ENCODE measurements at places on chromosomes 5 and 9. TPM values are rescaled to one million over a fixed set of nuclear protein-coding genes. Genes with fewer than 3 reads are reported as not detected.

PANK3 gene
- 28.1 TPM for total RNA-seq

GRIA1 gene
- 1.5 TPM for total RNA-seq

DNA sequence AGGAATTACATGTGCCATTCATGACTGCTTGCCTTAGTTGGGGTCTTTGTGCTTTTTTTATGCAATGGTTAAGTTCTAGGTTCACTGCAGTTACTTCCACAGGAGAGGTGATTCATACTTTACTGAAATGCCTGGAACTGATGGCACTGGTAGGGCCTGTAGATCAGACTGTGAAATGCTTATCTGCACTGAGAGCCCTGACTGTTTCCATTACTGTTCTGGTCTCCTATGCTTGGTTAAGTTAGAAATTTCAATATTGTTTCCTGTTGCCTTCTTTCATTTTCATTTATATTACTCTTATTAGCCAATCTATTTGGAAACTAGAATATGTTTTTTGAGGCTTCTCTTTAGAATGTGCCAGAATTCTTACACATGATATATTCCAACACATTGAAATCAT lies 484.1 kb upstream of the SEMA6A start:
- H3K27me3 ChIP-seq: no peaks in the 10 kb centered on the region
- no peaks in the 10 kb centered on the region for H3K4me1 ChIP-seq
- no peak for DNase-seq
- no peak overlapping the region for H3K4me3 ChIP-seq
- no peaks in the 10 kb centered on the region for H3K36me3 ChIP-seq

GRCh38 chr5:114789773-114790402 lies 379.8 kb downstream of the TRIM36 start:
- H3K27ac ChIP-seq: no peak overlapping the region
- no peaks in the 10 kb centered on the region for H3K27me3 ChIP-seq
- DNase-seq: no peak
- H3K36me3 ChIP-seq: no peaks in the 10 kb centered on the region
- H3K4me1 ChIP-seq: no peaks in the 10 kb centered on the region

GRCh38 chr9:135247227-135247930 lies 159.9 kb downstream of the OLFM1 start:
- no peak for DNase-seq
- no peak overlapping the region for H3K4me3 ChIP-seq
- peaks cover 10% of the 10 kb centered on the region for H3K27me3 ChIP-seq
- H3K36me3 ChIP-seq: no peaks in the 10 kb centered on the region
- no peak overlapping the region for H3K27ac ChIP-seq

- no peaks in the 10 kb centered on the region for H3K27me3 ChIP-seq
- no peak for DNase-seq
- peaks cover 89% of the 10 kb centered on the region for H3K36me3 ChIP-seq
- H3K4me3 ChIP-seq: no peak overlapping the region
- no peaks in the 10 kb centered on the region for H3K4me1 ChIP-seq
These were observed 28.8 kb downstream of the TCERG1 start for GRCh38 chr5:146475906-146476305.

DNA sequence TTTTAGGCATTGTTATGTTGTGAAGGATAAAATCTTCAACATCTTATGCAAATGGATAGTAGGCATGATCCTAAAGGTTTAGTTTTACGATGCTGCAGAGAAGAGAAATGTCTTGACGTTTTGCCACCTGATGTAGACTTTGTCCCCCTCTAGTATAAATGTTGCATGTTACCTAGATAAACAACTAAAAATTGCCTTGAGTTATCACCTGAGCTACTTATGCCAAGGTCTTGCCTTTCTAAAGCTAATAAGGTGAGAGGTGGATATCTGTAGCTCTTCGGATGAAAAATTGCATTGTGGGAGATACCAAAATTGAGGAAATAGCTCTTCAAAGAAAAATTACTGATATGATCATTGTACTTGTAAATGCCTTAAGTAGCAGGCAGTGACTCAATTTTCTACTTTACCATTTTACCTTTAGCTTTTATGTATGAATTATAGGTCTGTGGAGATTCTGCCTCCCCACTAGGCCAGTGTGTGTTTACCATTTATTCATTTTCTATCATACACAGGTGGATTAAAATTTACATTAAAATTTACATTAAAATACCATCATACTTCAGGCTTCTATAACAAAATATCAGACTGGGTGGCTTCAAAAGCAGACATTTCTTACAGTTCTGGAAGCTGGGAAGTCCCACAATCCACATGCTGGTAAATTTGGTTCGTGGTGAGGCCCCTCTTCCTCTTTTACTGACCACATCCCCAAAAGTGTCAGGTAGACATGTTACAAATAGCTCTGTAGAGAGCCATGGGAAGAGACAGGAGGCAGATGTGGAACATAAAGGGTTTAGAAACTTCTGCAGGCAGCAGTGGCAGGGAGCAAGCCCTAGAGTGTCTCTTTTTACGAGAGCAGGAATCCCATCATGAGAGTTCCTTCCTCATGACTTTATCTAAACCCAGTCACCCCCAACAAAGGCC lies 100.7 kb upstream of the ERBIN start:
- no peak overlapping the region for H3K27ac ChIP-seq
- DNase-seq: no peak
- no peak overlapping the region for H3K4me3 ChIP-seq
- no peaks in the 10 kb centered on the region for H3K4me1 ChIP-seq

GRCh38 chr9:108903420-108904103 lies 30.4 kb downstream of the ELP1 start:
- no peak overlapping the region for H3K4me3 ChIP-seq
- peaks cover 18% of the 10 kb centered on the region for H3K36me3 ChIP-seq
- no peaks in the 10 kb centered on the region for H3K4me1 ChIP-seq
- no peaks in the 10 kb centered on the region for H3K27me3 ChIP-seq

GRCh38 chr9:130908146-130908877 lies 11.7 kb upstream of the QRFP start:
- H3K27me3 ChIP-seq: no peaks in the 10 kb centered on the region
- no peaks in the 10 kb centered on the region for H3K4me1 ChIP-seq
- H3K27ac ChIP-seq: no peak overlapping the region

- no peak overlapping the region for H3K27ac ChIP-seq
- peaks cover 15% of the 10 kb centered on the region for H3K4me1 ChIP-seq
- no peak for DNase-seq
- H3K4me3 ChIP-seq: no peak overlapping the region
- H3K36me3 ChIP-seq: no peaks in the 10 kb centered on the region
- no peaks in the 10 kb centered on the region for H3K27me3 ChIP-seq
These were observed 40.8 kb downstream of the BICD2 start for GRCh38 chr9:92723801-92724323.

Data from heart left ventricle (tissue), 16 donors.